ENCODE measurements at places on chromosomes 13 and 19. TPM values are rescaled to one million over a fixed set of nuclear protein-coding genes. Genes with fewer than 3 reads are reported as not detected.

ZNF560 gene
- total RNA-seq: not detected

FGF21 gene
- total RNA-seq: not detected

IZUMO4 gene
- 0.56 TPM for total RNA-seq

MICOS13 gene
- 71.6 TPM for total RNA-seq

NLRP7 gene
- 0.05 TPM for total RNA-seq

SERTAD1 gene
- total RNA-seq: 39.9 TPM

ADGRE1 gene
- 4.7 TPM for total RNA-seq
